ENCODE measurements at places on chromosomes 1 and 21.

DNA sequence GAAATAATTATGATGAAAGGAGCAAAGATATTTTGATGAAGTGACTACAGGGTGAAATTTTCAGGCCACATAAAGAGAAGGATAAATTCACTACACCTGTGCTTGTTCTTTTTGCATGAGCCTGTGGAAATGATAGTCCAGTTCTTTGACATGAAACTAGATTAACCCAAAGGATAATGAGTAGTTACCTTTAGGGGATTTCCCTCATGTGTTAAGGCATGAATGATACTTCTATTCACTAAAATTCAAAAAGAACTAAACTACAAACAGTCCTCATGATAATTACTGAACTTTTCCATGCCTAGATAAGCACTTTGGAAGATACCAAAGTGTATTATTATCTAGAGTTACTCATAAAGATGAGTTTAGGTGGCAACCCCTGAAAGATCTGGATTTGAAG, 244.3 kb downstream of the PTPRC start:
- no peak for DNase-seq

DNA sequence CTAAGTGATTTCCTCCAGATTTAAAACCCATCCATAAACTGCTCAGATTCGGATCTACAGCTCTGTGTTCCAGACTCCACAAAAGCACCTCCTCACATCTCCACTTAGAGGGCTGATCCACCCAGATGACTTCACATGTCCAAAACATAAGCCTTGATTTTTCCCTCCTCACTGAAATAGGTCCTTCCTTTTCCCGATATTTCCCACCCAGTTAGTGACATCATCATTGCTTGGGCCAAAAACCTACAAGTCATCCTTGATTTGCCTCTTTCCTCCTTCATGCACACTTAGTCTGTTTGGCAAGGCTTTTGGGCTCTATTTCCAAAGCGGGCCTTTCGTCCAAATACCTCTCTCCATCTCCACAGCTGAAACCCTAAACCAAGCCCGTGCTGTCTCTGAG, 32.3 kb downstream of the CCDC185 start:
- DNase-seq = no peak

DNA sequence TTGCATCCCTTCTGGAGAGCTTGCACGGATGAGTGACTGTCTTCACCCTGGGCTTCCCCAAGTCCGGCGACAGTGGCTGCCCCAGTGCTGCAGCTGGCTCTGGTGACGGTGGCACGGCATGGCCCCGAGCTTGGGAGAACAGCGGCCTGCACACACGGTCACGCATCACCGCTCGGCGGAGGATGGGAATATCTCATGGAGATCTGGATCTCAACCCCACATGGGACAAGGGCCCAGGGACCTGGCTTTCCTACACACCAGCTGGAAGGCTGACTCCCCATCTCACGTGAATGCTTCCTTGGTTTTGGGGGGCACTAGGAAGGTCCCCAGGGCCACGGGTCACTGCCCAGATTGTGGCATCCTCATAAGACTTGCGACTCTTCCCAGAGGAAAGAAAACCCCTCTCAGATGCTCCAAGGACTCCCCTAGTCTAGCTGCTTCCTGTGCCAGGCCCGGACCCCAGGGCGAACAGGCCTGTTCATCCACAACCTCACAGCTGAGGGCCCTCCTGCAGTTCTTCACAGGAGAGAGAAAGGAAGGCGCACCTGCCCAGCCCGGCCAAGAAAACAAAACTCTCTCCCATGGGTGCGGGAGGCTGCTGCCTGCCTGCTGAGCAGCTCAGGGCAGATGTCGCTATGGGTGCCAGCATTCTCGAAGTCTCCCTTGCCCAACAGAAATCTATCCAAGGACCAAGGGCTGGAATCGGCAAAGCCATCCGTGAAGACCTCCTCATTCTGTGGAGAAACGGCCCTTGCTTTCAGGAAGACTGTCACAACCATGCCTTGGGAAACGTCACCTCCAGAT, 9.9 kb downstream of the CFAP410 start:
- no peak for DNase-seq

DNA sequence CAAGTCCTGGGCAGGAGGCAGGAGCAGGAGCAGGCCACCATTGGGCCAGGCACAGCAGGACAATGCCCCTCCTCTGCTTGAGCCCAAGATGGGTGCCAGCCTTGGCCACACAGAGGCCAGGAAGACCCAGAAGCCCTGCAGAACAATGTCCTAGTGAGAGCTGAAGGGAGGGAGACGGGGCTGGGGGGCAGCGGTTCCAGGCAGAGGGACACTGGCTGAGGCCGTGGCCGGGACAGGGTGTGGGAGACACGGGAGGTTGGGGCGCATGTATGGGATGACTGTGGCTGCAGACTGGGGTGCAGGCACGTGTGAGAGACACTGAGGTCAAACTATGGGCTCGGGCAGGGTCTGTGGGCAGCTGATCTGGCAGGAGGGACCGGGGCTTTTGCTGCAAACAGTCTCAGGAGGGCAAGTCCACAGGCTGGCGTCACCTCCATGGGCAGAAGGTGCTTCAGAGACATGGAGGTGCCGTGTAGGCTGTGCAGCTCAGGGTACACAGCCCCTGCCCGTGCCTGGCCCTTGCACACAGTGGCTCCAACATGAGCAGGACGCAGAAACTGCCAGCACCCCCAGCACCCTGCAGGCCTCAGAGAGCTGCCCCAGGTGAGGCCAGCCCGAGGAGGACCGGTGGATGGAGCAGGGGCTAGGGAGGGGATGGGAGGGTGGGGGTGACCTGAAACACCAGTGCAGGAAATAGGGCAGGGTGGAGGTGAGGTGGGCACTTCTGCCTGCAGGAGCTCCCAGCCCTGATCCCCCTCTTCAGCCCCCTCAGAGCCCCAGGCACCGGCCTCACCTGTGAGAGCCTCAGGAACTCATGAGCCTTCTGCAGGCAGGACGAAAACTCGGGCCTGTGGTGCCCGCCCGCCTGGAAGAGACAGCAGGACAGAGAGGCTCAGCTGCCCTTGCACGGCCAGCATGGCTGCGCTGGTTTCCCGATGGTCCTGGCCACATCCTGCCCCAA, 19.5 kb downstream of the LSS start:
- no peak for DNase-seq

- no peak for DNase-seq
These were observed 213.5 kb downstream of the RPS6KC1 start for GRCh38 chr1:213264531-213264930.

GRCh38 chr21:20545454-20545853, 452.8 kb upstream of the NCAM2 start:
- DNase-seq = no peak

DNA sequence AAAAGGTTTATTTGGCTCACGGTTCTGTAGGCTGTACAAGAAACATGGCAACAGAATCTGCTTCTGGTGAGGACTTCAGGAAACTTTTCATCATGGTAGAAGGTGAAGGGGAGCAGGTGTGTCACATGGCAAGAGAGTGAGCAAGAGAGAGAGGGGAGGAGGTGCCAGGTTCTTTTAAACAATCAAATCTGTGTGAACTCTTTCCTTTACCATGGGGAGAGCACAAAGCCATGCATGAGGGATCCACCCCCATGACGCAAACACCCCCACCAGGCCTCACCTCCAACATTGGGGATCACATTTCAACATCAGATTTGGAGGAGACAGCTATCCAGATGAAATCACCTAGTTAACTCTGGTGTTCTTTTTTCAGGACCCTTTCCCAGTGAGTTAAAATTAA, 103.6 kb downstream of the GALNT2 start:
- DNase-seq = no peak

DNA sequence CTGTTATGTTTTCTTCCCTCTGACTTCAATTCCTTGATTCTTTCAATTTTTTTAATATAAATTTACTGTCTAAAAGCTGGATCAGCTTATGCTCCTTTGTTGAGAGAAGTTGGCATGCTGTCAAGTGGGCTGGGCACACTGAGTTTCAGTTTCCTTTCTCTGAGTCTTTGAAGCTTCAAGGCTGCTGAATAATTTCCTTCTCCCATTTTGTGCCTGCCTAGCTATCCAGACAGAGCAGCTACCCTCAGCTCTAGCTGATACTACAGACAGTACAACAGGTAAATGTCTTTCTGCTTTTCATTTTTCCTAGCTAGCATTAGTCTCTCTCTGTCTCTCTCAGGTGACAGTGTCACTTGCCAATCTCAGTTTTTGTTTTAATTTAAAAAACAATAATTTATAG, at the start of gene IFI44:
TSS of gene IFI44 (plus strand) at position 204 of the 400 bp plus-strand sequence. CDS start 365 bp downstream, outside the sequence.
- no peak for DNase-seq

DNA sequence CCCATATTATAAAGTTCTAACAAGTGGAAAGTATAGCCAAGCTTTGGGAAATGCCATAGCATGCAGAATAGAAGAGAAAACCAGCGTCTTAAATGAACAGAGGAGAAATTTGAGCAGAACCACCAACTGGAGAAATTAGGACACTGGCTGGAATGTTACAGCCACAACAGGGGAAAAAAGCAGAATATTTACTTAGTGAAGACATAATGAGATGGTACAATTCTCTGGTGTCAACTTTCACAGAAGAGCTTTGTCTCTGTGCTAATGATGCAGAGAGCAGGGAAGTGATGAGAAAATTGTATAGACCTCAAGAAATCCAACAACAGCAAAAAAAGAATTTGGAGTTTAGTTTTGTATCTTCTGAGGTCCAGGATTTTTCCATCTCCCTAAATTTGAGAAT, 249.7 kb downstream of the KIF26B start:
- peak; percentile 31 for DNase-seq

DNA sequence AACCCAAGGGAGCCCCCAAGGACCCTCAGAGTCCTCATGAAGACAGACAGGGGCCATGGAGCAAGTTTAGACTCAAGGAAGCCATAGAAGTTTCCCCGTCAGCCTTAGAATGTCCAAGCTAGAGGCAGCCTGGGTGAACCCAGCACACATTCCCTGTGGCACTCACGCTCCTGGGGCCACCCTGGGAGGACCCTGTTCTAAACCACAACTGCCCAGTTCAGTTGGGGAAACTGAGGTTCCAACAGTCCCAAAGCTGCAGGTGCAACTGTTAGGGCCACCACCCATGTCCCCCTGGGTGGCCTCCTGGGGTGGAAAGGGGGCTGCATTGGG, 9.3 kb downstream of the WNT3A start:
- DNase-seq = no peak

- DNase-seq = no peak
These were observed 51.0 kb downstream of the PSMG1 start for GRCh38 chr21:39132248-39132647.

GRCh38 chr1:31335007-31335406, 37.9 kb downstream of the FABP3 start:
- DNase-seq = peak; percentile 94

GRCh38 chr1:1598051-1598719, 1.8 kb downstream of the FNDC10 start:
- DNase-seq = no peak

DNA sequence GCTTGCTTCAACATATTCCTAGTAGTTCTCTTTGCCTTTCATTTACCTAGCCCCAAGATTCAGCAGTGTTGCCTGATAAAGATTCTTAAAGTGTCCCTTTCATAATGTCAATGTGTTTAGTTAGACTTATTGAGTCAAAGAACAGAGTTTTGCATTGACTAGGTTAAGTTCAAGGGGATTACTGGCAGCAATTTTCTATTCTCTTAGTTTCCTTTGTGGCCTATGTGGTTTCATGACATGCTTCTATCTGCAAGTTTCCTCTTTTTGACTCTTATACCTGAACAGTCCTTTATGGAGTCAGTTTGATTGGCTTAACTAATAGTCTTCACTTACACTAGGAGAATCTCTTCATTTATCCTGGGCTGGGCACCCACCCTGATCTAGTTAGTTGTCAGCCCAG, 151.3 kb downstream of the ADGRL4 start:
- DNase-seq = no peak

GRCh38 chr1:206924592-206925105, 2.9 kb upstream of the FCMR start:
- DNase-seq = no peak

DNA sequence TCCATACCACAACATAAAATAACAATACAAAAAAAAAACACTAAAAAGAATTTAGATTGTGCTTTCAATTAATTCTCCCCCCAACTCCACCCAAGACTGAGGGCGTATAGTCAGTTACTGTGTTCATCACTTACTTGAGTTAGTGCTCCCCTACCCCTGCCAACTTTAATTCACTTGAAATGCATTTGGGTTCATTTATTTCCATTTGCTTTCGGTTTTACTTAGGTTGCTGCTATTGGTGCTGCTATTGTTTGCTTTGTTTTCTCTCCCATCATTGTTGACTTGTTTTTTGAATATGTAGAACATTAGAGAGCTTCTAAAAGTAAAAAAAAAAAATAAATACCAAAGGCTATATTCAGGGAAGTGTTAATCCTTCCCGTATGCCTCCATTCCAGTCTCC, 10.7 kb upstream of the CYYR1 start:
- DNase-seq = no peak

DNA sequence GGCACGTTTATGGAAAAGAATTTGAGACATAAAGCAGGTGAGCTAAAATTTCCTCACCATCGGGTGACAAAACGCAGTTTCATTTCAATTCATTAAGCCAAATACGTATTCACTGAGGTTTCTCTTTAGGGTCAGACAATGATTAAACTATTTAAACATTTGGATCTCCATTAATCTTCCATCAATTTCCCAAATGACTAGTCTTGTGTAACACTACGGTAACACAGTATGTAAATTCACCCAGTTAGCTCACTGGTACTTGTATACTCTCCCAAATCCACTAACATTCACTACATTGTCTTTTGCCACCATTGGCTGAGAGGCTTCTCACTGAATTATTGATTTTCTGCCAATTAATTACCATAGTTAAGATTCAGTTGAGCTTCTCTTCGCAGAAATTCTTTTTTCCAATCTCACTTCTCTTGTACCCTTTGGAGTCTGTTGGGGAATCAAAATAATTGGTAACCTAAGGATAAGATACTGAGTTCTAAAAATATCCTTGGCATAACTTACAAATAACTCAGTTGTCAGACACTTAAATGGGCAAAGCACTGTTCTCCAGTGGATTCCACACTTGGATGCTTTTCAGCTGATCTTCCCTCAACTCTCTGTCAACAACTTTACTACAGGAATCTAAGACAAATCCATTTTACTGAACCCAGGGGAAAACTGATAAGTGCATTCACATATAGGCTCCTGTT, 40.7 kb downstream of the SIPA1L2 start:
- DNase-seq = no peak

DNA sequence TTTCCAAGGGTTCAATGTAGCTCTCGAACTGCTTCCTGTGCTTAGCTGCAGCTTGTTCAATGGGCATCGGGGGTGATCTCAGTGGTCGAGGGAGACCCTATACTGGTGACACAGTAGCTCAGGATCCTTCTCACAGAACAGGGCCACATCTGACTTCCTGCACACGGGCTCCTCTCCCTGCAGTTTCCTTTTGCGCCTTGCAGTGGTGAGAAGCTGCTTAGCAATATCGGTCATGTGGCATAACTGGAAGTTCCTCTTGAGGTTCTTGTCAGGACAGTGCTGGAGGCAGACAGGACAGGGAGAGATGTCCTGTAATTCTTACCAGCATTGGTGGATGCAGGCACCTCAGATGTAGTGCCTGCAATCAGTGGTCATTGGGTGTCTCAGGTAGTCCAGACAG, 140.5 kb upstream of the MAP1LC3C start:
- DNase-seq = no peak

GRCh38 chr1:109479311-109479710, 4.4 kb upstream of the ATXN7L2 start:
- no peak for DNase-seq

Data from NCI-H526 (cell line).